Right renal cortex interstitium (tissue), 3 donors: ENCODE measurements at places on chromosomes 3 and 15.

- no peak for DNase-seq
Measured at GRCh38 chr15:38864827-38865581, 300.4 kb upstream of the RASGRP1 start.

- DNase-seq: no peak
Measured at GRCh38 chr3:105465251-105465853, 98.6 kb downstream of the ALCAM start.

DNA sequence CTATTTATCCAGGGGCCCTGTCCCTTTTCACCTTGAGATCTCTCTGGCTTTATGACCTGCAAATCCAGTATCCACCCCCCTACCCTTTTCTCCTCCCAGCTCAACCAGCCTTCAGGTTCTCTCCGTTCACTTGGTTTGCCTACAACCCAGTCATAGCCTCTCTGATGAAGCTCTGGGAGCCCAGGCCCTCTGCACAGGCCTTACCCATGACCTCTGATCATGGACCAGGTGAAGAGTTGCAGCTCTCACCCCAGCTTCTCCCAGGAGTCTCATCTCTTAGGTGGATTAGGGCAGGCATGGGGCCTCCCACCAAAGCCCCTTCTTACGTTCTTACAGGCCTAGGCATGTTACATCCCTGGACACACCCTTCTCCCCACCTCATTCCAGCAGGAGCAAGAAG, 59.8 kb downstream of the EXOG start:
- no peak for DNase-seq

GRCh38 chr15:55389264-55389607, 18.9 kb downstream of the CCPG1 start:
- DNase-seq: no peak

DNA sequence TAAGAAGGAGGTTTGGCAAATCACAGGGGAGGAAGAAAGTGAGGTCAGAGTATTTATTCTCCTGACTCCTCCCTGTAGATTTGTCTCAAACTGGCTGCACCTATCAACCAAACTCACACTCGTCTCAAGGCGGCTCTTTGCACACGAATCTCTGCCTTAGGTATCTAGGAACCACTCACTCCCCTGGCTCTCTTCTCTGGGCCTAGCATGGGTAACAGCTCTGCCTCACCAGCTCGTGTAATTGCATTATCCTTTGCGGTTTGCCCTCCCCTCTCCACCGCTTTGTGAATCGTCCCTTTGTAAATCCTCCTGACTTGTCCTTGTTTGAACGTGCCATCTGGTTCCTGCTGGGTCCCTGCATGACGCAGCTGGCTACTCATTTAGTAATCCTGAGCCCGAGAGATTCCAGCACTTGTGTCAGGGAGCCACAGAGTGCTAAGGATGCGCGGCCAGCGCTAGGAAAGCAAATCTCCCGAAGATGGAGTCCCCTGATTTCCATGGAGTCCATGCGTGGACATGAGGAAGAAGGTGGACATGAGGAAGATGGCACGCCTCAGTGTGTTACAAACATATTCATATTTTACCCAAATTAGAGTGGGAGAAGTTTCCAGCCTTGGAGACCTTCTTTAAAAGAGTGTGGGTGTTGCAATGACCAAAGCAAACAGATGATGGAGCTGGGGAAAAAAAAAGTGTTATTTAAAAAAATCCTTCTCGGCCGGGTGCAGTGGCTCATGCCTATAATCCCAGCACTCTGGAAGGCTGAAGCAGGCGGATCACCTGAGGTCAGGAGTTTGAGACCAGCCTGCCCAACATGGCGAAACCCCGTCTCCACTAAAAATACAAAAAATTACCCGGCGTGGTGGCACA, 26.7 kb downstream of the NRROS start:
- DNase-seq: no peak

GRCh38 chr3:110174908-110175307, 837.6 kb upstream of the DPPA4 start:
- no peak for DNase-seq

DNA sequence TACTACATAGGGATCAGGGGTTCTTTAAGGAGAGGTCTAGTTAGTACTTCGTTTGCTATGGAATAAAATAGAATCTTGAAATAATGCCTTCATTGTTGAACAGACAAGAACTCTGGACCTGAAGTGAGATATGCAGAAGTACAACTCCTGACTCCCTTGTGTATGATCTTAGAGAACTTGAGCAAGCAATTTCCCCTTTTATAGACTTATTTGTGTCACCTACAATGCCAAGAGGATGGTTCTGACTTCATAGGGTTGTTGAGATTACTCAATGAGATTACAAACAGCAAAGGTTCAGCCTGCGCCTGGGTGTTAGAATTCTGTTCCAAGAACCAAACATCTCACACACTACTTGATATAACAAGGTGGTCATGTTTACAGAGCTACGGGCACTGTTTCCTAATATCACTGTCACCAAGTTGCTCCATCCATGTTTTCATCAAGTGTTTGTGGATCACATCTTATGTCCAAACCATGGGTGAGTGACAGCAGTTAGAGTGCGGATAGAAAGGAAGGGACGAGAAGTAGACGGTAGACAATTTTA, 76.7 kb upstream of the ADAMTS9 start:
- no peak for DNase-seq

GRCh38 chr3:11508346-11509172, 135.2 kb downstream of the VGLL4 start:
- DNase-seq: no peak
